ENCODE measurements at places on chromosomes 4 and X.

DNA sequence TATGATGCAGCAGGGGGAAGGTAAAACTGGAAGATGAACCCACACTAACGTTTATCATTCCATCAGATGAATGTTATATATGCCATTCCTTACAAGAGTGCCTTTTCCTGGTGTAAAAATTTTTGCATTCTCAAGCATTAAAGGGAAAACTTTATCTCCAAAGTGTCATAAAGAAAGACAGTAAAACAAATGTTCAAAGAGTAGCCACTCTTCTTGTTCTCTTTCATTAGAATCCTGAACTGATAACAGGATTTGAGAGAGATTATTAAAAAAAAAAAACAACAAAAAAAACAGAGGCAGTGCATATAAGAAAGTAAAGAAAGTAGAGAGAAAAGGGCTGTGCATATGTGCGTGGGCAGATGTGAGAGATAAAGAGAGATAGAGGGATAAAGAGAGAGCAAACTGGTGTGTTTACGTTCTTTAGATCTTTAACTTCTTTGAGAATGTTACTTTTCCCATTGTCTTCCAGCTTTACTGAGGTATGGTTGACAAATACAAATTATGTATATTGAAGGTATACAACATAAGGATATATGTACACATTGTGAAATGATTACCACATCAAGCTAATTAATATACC, 275.4 kb downstream of the HS3ST1 start:
- no peak for DNase-seq

DNA sequence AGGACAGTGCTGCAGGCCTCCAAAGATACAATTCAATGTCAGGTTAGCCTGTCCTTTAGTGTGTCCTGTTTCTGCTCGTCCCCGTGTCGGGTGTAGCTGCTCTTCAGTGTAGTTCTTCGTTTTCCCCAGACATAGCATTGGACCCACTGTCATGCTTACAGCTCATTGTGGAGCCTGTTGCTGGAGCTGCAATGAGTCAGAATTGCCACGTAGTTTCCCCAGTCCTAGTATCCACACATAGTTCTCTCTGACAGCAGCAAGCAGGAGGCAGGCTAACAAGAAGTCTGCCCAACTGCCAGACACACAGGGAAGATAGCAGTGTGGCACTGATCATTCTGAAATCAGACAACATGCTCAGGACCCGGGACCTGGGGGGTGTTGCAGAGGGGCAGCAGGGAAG, 49.2 kb downstream of the MOSPD2 start:
- no peak for DNase-seq

DNA sequence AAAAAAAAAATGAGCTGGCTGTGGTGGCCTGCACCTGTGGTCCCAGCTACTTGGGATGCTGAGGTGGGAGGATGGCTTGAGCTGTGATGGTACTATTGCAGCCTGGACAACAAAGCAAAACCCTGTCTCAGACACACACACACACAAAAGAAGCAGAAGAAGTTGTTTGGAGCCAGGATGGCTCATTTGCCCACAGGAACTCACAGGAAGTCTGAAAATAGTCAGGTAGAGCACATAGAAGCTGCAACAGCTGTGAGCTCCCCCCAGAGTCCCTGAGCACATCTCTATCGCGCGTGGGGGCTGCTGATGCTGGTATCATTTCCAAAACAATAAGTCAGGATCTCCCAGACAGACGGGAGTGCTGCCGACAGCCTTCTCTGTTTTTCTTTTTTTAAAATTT, 13.4 kb upstream of the DHRSX start:
- no peak for DNase-seq

DNA sequence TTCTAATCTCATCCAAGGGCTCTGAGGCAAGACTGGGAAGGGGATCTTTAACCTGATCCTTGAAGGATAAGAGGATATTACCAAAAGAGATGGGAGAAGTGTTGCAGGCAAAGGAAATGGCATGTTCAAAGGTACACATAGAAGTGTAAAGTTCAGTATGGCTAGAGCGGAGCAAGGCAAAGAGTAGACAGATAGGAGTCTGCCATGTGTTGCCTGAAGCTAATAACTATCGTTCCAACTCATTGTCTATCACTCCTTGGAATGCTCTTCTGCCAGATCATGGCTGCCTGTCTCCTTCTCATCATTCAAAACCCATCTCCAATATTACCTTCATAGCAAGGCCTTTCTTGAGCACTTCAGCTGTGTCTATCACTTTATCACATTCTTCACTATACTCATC, 55.2 kb upstream of the IL1RAPL2 start:
- no peak for DNase-seq

- DNase-seq: no peak
Measured at GRCh38 chr4:14943749-14944148, 58.5 kb upstream of the CPEB2 start.

GRCh38 chr4:73419106-73420038, 15.3 kb downstream of the ALB start:
- no peak for DNase-seq

GRCh38 chr4:143597276-143597675, 83.8 kb downstream of the SMARCA5 start:
- no peak for DNase-seq

DNA sequence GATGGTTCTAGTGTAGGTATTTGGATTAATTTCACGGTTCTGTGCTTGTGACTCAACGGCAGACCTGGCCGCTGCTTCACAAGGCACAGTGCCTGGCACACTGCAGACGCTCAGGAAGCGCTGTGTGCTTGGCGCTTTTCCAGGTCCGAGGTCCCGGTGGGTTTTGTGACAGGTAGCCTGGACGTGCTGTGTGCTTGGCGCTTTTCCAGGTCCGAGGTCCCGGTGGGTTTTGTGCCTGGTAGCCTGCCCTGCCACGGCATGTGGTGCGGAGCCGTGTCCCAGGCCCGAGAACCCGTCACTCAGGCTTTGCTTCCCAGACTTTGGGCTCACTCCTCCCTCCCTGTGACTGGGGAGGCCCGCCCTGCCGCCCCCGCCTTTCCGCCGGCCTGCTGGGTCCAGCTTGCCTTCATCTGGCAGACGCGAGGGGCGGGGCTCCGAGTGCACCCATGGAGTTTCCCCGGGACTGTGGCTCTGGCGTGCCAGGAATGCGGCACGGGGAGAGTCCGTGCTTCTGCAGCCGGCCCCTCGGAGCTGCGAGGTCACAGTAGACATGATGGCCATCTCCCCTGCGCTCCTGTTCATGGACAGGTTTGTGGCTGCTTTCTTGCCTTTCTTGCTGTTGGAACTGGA, 44.2 kb downstream of the TBC1D14 start:
- no peak for DNase-seq

GRCh38 chrX:28756647-28757046, 169.4 kb downstream of the IL1RAPL1 start:
- DNase-seq: no peak

DNA sequence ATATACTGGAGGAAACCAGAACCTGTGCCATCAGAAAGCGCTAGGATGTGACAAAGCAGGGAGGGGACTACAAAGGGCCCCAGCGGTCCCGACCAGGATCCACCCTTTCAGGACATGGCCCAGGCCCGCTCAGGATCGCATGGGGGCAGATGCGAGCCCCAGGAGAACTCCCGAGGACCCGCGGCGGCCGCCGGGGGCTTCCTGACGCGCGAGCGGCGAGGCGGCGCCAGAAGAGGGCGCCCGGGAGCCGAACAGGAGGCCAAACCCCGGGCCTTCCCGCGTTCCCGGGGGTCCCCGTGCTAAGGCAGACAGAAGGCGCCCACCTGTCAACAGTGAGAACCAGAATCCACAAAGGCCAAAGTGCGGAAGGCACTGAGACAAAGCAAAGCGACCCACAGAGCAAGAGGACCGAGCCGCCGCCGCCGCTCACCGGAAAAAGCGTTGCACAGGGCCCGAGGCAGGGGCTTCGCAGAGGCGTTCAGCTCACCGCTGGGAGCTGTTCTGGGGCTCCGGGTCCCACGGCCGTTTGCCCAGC, 7.3 kb upstream of the OPN1LW start:
- DNase-seq: peak; percentile 29

GRCh38 chrX:98194036-98194435, 1310.3 kb downstream of the RPA4 start:
- no peak for DNase-seq

GRCh38 chr4:83128240-83128929, 13.9 kb upstream of the PLAC8 start:
- DNase-seq: no peak

GRCh38 chr4:125352521-125352920, 37.8 kb downstream of the FAT4 start:
- DNase-seq: no peak

DNA sequence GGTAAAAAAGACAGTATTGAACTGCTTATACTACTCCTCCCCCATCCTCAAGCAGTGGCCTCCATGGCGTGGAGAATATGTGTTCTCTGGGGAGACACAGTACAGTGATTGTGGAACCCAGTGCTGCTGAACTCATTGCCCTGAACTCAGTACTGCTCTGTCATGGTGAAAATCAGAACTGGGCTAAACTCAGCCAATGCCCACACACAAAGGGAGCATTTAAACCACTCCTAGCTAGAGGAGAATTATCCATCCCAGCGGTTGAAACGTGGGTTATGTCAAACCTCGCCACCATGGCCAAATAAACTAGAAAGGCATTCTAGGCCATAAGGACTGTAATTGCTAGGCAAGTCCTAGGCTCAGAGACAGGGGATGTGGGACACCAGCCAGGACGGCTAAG, 131.8 kb downstream of the SPOCK3 start:
- DNase-seq: no peak

GRCh38 chr4:175530655-175531054, 281.4 kb downstream of the GPM6A start:
- no peak for DNase-seq

DNA sequence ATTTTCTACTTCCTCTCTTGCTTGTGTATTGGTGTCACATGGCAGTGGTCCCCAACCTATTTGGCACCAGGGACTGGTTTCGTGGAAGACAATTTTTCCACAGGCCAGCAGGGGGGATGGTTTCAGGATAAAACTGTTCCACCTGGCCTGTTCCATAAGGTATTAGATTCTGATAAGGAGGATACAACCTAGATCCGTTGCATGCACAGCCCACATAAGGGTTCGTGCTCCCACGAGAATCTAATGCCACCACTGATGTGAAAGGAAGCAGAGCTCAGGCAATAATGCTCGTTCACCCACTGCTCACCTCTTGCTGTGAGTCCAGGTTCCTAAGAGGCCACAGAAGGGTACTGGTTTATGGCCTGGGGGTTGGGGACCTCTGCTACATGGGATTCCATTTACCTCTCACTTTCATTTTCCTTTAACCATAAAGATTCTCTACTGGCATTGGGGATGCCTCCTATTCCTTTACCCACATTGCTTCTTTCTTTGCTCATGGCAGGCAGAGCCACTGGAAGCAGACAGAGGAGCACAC, 38.1 kb downstream of the SEC31A start:
- no peak for DNase-seq

DNA sequence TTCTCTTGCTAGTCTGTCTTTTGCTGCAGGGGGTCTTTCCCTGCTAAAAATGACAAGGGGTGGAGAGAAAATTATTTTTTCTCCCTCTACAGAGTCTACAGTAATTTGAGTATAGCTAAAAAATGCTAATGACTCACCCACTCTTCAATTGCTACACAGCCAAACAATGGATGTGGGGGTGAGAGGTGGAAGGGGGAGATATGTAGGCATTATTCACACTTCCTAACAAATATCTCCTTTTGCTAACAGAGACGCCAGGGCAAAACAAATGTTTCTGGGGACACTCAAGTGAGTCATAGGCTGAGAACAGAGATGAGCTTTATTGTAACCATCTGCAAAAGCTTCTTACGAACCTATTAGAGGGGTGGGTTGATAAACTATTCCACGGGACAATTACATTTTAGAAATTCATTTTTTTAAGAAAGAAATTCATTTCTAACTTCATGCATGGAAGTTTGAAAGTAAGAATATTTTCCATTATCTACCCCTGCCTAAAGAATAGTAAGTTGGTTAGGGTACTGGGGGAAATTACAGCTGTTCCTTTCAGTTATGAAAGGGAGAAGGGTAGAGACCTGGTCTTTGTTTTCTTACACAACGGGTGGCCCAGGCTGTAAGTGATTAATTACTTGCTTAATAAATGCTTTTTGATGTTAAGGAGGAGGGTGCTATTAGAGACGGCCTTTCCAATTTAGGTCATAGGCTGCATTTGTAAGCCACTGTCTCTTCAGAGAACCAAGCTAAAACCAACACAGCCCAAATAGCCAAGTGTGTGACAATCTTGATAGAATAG, 12.8 kb downstream of the SCD5 start:
- no peak for DNase-seq

GRCh38 chrX:97199501-97199900, 315.8 kb downstream of the RPA4 start:
- DNase-seq: no peak

- DNase-seq: peak; percentile 85
Measured at GRCh38 chr4:168585168-168586091, 88.6 kb downstream of the PALLD start.

GRCh38 chr4:165517216-165517615, 138.4 kb downstream of the CPE start:
- DNase-seq: no peak

- DNase-seq: no peak
Measured at GRCh38 chr4:20391198-20391597, 139.5 kb downstream of the SLIT2 start.

DNA sequence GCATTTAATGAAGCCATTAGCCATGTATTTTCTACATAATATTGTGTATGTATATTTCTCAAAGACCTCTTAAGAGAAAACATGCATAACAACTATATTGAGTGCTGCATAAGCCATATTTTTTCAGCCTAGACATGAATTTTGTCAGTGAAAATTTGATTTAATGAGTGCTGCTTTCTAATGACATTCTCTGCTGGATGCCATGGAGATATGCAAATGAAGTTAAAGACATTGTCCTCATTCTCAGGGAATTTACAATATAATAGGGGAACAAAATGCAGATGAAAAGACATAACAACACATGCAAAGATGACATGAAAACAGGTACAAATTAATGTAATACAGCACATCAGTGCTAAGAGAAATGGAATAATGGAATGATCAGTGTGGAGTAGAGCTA, 118.7 kb downstream of the ATOH1 start:
- DNase-seq: no peak

- peak; percentile 9 for DNase-seq
Measured at GRCh38 chr4:85127653-85128052, 161.2 kb upstream of the WDFY3 start.

- DNase-seq: no peak
Measured at GRCh38 chrX:154056770-154057241, 37.1 kb upstream of the IRAK1 start.

GRCh38 chrX:43953218-43953617, 20.0 kb downstream of the NDP start:
- DNase-seq: no peak

- no peak for DNase-seq
Measured at GRCh38 chr4:184792950-184793555, 32.7 kb downstream of the ACSL1 start.

DNA sequence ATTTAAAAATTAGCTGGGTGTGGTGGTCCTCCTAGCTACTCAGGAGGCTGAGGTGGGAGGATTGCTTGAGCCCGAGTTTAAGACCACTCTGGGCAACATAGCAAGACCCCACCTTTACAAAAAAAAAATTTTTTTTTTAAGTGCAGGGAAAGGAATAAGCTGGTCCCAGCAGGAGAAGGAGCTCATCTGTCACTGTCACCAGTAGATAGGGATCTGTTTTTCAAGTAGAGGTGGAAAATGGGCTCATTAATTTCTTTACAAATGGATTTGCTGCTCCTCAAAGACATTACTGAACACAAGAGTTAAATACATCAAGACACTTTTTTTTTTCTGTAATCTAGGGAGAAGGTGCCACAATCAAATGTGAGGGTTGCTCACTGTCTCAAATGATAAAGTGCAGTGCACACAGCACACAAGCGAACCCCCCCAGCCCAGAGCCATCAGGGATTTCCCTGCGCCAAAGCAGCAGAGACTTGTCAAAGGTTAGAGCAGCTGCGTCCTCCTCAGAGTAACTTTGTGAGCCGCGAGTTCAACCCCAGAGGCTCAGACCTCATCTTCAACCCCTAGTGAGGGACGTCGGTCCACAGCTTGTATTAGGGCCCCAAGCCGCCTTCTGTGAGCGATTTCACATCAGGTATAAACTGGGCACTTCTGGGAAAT, 14.3 kb upstream of the MTNR1A start:
- DNase-seq: no peak

All from NCI-H460 (cell line).